Fibroblast of skin of right quadriceps (primary cell): ENCODE measurements at places on chromosomes 16 and 17.

DNA sequence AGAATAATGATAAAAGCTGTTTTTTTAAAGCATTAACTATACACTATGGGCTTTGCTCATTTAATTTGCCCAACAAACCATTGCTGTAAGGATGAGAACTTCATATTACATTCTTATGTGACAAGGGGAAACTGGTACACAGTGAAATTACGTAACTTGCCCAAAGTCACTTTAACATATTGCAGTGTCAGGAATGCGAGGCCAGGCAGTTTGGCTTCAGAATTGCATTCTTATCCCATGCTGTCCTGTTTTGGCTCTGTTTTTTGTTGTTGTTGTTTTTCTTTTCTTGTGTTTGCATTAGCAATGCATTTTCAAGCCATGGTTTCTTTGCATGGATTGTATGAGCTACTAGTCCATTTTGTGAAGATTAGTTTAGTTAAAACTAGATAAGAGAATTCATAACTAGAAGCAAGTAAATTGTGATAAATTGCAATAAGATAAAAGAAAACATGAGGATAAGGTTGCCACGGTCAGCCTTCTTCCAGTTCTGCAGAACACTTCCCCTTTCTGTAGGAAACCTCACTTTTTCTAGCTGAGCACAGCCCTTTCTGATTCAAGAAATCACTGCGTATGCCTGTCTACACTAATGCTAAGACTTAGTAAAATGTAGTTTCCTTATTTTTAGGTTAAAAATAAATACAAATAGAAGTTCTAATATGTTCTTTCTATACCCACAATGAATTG is 221.3 kb upstream of the KCNJ16 start:
- peak; percentile 15 for DNase-seq

DNA sequence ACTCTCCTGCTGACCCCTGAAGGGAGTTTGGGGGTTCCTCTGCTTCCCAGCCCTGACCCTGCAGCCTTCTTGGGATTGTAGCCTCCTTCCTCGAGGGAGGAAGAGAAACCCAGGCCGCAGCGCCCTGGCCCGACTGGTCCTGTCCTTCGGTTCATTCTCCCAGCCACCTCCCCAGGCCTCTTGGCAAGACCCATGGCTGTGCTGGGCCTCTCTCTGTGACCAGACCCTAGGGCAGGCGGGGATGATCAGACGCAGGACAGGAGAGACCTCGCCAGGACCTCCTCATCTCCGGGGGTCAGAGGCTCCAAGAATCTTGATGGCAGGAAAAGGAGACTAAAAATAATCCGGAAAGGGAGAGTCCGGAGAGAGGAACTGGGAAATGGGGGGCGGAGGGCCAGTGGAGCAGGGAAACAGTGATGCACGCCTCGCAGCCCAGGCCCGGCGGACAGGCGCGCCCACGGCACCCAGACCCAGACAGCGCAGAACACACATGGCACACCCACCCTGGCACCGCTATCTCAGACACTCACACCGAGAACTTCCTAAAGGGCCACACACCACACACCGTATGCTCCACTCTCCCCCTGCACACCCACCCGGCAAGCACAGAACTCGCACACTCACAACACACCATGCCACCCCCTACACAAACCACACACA is 1.2 kb downstream of the ARHGEF15 start:
- DNase-seq: no peak

- DNase-seq: no peak
Observed at GRCh38 chr17:68296217-68297191, 5.2 kb downstream of the ARSG start.

DNA sequence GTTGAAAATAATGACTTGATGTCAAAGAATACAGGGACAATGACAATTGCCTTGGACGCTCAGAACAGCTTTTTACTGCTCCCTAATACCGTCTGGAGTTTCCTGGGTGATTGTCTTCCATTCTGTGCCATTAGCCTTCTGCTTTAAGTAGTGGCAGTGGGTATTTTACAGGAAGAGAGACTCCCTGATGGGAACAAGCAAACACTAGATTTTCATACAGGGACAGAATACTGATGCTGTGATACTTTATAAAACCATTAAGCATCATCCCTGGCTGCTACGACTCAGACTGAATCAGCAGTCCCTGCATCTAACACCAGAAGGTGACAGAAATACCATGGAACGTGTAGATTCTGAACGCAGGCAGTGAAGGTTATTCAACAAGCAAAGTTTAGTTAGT is 635.4 kb upstream of the GOT2 start:
- DNase-seq: no peak

DNA sequence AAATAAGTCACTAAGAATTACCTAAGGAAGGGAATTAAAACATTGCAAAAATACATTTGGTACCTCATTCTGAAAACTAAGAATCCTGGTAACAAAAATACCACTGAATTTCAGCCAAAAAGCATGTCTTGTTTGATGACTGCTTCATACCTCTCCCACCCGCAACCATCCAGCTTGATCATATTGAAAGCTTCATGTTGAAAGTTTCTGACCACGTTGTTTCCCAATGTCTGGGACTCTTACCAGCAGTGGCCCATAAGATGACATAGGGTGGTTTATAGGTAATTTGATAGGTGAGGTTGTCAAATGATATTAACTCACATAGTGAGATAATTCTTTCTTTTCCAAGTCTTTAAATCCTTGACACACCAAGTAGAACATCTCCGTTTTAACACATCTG is 139.3 kb downstream of the CDH11 start:
- peak; percentile 66 for DNase-seq

- no peak for DNase-seq
Observed at GRCh38 chr17:41534899-41535546, 6.9 kb upstream of the KRT19 start.

DNA sequence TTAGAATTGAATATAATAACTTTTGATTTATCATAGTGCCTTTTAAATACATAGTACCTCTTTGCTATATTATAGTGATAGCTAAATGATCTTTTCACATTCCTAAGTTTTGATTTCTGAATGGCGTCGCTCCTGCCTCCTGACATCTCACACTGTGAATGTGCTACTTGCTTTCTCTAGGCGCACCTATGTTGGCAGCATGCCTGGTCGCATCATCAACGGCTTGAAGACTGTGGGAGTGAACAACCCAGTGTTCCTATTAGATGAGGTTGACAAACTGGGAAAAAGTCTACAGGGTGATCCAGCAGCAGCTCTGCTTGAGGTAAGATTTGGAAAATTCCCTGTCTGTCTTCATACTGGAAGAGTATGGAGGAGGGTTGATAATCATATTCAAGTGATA is 29.8 kb upstream of the ABCC11 start:
- DNase-seq: peak; percentile 5

- peak; percentile 85 for DNase-seq
Observed at GRCh38 chr17:7922845-7923628, 6.6 kb downstream of the KCNAB3 start.

DNA sequence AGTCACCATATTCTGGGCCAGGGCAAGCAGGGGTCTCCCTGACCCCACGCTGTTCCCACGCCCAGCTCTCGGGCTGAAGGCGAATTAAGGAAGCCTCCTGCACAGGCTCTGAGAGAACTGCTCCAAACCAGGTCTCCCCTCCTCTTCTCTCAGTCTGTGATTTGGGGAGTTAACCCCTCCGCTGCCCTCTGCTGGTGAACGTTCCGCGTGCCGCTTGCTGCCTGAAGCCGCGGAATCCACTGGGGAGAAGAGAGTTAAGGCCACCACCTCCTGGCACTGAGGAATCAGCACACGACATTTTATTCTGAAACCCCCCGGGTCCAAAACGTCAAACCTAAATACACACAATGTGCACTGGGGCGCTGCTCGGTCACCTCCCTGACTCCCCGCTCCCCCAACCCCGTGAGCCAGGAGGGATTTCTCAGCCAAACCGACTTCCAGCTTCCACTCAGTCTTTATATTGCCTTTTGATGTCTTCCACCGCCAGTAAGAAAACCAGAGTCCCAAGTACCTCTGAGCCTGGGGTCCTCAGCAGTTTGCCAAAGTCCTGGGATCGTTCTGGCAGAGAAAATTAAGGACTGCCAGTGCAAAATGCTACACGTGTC is 54.4 kb upstream of the RCVRN start:
- peak; percentile 59 for DNase-seq

DNA sequence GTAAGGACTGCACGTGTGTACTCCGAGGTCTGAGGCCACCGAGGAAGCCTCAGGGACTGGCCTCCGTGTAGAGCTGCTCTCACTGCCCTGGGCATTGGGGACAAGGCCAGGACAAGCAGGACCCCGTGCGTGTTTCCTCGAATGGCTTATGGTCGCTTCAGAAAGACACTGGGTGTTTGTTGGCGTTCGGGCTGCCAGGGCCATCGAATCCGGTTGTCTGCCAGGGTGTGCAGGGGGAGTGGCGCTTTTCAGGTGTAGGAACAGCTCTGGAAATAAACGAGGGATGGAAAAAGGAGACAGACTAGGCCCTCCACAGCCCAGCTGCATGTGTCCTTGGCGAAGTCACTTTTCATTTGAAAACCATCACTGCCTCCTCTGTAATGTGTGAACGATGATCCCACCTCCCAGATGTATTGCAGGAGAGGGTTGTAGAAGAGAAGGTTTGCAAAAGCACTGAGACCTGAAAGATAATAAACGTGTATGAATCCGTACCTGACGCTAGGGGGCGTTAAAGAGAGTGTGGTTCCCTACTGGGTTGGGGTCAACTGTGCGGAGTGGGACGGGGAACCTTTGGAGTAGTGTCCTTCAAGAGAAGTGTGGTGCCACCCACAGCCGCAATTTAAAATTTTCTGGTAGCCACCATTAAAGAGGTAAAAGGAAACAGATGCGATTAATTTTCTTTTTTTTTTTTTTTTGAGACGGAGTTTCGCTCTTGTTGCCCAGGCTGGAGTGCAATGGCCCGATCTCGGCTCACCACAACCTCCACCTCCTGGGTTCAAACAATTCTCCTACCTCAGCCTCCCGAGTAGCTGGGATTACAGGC is 2.1 kb upstream of the ZSCAN10 start:
- peak; percentile 28 for DNase-seq

GRCh38 chr17:58121925-58122324 is 26.3 kb upstream of the OR4D1 start:
- peak; percentile 19 for DNase-seq

- peak; percentile 40 for DNase-seq
Observed at GRCh38 chr17:29835435-29836351, 94.3 kb downstream of the SSH2 start.

GRCh38 chr17:68570526-68570925 is 30.6 kb downstream of the FAM20A start:
- no peak for DNase-seq

- no peak for DNase-seq
Observed at GRCh38 chr16:25636662-25637061, 55.1 kb upstream of the HS3ST4 start.

GRCh38 chr17:17883801-17884200 is 47.0 kb upstream of the SREBF1 start:
- DNase-seq: no peak

DNA sequence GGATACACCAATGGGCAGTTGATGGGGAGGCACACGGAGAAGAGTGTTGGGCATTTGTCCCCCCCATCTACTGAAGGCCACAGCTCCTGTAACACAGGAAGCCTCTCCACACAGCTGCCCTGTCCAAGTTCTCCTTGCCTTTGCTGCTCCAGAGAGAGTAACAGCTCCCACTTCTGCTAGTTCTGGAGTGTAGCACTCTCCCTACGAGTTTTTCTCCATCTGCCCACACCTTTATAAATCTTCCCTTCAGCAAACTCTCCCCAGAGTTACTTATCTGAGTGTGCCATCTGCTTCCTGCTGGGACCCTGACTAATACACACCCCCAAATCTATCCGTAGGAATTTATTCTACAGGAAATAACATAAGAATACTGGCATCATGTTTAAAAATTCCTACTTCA is 42.6 kb upstream of the ERN1 start:
- DNase-seq: no peak

DNA sequence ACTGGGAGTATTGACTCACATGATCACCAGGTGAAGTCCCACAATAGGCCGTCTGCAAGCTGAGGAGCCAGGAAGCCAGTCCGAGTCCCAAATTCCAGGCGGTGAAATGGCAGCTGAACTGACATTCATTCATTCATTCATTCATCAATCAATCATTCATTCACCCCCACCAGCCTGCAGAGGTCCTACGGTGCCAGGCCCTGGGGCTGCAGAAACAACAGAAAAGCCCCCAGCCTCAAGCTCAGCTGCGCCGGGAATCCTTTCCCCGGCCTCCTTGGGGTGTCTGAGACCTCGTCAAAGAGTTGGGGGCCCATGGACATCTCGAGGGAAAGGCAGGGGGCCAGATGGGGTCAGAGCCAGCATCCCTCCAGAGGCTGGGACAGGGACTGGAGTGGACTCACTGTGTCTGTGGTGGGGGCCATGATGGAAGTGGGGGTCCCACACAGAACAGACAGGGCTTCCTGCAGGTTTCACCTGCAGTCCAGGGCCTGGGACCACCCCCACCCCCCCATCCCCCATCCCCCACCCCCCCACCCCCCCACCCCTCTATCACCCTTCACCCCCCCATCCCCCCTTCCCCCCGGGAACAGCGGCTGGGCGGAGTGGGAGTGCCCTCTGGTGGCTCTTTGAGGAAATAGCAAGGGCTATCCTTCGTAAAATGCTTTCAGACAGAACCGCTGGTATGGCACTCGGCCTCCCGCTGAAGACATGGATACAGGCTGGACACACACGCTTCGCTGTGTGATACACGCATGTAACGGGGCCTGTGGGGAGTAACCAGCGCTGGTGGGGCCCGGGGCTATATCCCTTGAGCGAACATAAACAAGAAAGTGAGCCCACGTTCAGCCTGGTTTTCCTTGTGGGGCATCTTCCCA is 8.5 kb upstream of the ZC3H18 start:
- DNase-seq: peak; percentile 44

- peak; percentile 99 for DNase-seq
Observed at GRCh38 chr16:83689385-83689831, 118.4 kb upstream of the HSBP1 start.

- DNase-seq: peak; percentile 20
Observed at GRCh38 chr16:70572050-70572925, 48.7 kb downstream of the SF3B3 start.

DNA sequence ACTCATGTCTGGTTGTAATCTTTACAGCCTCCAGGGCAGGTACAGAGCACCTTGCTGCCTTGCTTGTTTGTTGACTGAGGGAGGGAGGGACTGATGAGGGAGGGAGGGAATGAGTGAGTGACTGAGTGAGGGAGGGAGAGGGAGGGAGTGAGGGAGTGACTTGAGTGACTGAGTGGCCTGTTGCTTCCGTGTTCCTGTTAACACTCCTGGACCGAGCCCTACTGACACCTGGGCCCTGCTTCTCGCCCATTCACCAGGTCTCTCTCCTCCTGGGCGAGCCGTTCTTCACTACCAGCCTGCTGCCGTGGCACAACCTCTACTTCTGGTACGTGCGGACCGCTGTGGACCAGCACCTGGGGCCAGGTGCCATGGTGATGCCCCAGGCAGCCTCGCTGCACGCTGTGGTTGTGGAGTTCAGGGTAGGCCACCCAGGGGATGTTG is 41.2 kb downstream of the PRMT7 start:
- no peak for DNase-seq
